ENCODE measurements at places on chromosomes 3 and 15.

DNA sequence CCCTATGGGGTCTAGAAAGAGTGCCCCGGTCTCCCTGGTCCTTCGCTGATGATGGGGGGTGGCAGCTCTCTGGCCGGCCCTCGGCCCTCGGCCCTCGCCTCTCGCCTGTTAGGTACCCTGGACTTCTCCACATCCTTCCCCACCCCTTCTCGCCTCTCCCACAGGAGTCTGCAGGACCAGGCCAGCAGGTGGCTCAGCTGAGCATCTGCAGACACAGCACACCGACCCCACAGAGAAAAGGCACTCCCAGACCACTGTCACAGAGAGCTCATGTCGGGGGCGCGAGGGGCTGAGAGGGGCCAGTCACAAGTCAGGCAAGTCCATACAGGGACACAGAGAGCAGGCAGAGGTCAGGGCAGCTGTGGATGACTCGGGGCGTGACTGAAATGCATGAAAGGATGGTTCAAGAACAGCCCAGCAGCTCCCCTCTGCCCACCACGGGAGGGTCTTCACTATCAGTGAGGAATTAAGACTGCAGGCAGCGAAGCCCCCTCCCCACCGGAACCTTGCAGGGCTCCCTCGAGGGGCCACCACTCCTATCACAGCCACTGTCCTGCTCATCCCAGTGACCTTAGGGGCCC, 181.7 kb upstream of the NSMCE3 start:
- DNase-seq: peak; percentile 31

GRCh38 chr15:70059476-70060213, 38.1 kb downstream of the TLE3 start:
- DNase-seq: no peak

- no peak for DNase-seq
These were observed 56.5 kb downstream of the TMEM266 start for GRCh38 chr15:76116138-76116885.

DNA sequence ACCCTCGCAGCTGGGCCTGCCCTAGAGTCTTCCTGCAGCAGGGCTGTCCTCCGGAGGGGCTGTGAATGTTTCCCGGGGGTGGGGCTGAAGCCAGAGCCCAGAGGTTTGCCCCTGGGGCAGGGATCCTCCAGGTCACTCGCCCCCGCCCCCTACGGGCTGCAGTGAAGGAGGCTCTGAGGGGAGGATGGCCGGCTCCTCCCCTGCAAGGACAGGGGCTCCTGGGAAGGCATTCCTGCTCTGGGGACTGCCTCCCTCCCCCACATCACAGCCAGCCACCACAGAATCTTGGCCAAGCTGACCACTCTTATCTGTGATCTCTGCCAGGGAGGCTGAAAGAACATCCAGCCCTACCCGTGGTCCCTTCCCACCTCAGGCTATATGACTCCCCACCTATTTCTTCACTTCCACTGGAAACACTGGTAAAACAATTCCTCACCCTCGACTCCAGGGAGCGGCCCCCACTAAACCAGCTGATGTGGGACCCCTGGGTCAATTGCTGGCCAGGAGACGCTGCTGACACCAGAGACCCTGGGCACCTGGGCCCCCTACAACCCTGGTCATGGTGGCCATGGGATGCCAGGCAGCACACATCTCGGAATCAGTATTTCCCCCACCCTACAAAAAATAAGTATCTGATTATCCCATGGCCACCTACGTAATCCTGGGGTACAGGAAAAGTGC, 66.0 kb downstream of the HMCES start:
- no peak for DNase-seq

DNA sequence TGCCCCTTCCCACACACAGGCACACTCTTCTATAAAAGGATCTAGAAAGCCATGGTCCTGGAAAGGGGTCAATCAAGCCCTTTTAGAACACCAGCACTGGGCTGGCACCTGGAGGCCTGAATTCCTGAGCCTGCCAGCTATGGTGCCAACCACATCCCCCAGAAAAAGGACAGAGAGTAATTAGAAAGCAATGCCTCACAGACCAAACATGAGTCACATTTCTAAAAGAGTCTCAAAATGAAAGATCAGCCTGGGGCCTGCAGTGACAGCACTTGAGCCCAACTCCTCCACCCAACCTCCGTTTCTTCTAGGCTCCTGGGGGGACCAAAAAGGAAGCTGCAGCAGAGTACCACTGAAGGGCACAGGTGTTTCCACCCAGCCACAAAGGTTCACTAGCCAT, 14.1 kb downstream of the MYLK start:
- DNase-seq: no peak

DNA sequence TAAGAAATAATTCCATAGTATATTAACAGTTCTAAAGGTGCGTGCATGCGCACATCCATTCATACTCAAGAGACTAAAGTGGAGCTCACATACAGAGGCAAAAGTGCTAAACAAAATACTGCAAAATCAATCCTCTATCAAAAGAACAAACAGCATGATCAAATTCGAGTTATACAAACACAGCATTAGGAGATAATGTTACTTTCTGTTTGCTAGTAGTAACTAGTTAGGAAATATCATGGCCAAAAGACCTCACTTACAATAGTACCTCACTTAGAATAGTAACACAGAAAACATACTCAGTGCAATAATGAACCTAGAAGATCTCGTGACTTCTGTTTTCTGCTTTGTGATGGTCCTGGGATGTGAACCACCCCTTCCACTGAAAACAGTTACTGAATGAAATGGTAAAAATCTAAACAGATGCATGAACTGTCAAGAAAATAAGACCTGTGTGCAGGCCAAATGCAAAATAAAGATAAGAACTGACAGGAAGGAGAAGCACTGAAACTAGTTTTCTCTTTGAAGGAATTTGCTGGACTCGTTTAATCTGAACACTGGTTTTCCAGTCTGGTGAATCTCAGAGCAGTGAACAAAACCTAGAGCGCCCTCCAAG, 20.9 kb upstream of the CEMIP start:
- DNase-seq: no peak

GRCh38 chr3:168617658-168618057, 521.9 kb upstream of the GOLIM4 start:
- no peak for DNase-seq

DNA sequence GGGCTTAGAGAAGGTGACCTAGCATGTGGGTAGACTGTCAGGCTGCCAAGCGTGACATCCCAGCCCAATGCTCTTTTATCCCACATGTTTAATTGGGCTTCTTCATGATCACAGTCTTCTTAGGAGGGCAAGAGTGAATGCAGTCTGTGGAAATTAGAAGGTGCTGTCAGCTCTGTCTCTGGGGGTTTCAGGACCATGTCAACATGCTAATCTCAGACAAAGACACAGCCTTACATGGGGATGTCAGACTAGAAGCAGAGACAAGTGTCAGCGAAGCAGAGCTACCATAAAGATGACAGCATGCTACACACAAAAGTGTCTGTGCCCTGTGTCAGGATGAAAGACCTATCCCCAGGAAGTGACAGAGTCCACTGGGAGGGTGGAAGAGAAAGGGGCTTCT, 120.1 kb upstream of the SLC25A36 start:
- no peak for DNase-seq

- no peak for DNase-seq
These were observed 80.1 kb downstream of the SNRK start for GRCh38 chr3:43366481-43366880.

GRCh38 chr15:63411866-63412265, 30.2 kb upstream of the CA12 start:
- no peak for DNase-seq

DNA sequence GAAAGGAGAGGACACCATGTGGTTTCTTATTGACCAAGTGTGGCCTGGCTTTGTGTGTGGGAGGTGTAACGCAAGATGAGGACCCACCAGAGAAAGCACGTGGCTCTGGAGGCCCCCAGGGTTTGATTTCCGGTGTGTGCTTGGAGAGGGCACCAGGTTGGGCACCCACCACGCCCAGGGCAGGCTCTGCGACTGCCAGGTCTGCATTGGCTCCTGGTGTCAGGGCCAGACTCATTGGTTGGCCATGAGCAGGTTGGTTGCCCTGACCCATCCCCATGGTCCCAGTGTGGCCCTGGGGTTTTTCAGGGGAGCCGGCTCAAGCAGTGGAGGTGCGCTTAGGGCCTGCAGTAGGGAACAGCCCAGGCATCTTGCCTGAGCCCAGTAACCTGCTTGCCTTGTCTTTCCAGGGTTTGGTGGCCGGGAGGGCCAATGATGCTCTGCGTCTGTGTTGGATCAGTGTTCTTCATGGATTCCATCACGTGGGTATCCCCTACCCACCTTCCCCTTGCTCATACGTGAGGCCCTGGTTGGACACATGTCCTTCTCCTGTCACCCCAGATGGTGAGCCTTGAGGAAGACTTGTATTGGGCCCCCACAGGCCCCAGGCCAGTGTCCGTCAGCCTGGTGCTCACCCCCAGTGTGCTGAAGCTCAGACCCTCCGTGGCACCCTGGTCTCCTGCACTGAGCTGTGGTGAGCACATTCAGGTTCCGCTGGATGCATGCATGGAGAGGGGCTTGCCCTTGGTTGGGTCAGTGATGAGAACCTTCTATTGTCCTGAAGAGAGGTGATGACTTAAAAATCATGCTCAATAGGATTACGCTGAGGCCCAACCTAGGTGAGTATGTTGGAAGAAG, 193.9 kb downstream of the UBE3A start:
- DNase-seq: peak; percentile 11

GRCh38 chr3:12959838-12960378, 113.3 kb downstream of the IQSEC1 start:
- peak; percentile 62 for DNase-seq

GRCh38 chr15:34853001-34853758, 57.8 kb upstream of the ACTC1 start:
- DNase-seq: no peak

GRCh38 chr3:100403362-100404249, 2.3 kb downstream of the LNP1 start:
- no peak for DNase-seq

DNA sequence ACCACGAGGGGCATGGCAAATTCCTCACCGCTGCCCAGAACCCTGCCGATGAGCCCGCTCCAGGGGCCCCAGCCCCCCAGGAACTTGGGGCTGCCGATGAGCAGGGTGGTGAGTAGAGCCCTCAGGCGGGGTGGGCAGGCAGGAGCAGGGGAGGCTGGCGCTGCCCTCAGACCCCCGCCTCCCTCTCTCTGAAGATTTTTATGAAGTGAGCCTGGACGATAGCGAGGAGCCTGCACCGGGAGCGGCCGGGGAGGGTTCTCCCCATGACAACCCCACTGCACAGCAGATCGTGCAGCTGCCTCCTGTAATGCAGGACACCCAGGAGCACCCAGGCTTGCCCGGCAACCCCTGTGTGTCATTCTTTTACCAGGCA, 56.7 kb upstream of the UBE2Q2 start:
- no peak for DNase-seq

- no peak for DNase-seq
These were observed 79.2 kb downstream of the TMEM108 start for GRCh38 chr3:133117342-133117741.

DNA sequence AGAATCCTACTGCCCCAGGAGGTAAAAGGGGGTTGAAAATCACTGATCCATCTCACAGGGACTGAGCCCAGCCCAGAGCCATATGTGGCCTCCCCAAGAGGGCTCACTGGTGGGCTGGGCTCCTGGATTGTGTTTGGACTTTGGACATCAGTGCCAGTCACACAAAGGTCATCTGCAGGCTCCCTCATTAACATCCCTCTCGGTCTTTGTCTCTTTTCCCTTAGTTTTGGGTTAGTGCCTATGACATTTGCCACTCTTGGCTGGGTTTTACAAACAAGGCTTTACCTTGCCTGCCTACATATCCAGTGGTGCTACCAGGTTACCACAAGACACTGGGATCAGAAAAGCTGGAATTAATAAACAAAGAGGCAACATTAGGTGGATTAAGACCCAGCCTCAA, 27.9 kb downstream of the IFT122 start:
- DNase-seq: no peak

DNA sequence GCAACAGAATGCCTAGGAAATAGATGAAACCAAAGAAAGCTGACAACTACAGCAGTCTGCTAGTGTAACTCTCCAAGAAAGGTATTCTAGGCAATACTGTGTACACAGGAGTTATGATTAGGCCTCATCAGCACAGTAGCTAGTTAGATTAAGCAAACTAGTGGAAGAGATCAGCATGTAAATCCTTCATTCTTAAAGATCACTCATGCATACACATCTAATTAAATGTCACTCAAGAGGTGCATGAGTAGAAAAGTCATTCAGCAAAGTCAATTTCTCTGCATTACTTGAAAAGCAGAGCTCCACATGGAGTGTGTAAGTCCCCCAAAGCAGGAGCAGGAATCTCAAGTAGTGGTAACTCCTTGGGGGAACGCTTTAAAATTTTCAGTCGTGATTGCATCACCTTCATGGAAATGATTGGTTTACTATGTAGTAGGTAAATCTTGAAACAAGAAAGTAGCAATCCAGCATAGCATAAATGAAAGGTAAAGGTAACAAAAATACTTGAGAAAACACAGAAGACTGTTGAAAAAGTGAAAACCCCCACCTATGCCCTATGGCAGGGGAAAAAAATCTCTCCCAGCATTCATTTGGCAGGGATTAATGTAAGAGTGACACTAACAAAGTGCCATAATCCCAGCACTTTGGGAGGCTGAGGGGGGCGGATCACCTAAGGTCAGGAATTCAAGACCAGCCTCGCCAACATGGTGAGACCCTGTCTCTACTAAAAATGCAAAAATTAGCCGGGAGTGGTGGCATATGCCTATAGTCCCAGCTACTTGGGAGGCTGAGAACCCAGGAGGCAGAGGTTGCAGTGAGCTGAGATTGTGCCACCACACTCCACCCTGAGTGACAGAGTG, 29.4 kb upstream of the PPIB start:
- DNase-seq: no peak

GRCh38 chr3:124881976-124882697, 5.0 kb downstream of the ITGB5 start:
- DNase-seq: no peak

GRCh38 chr3:50333744-50334328, 5.8 kb upstream of the TUSC2 start:
- DNase-seq: peak; percentile 80

- no peak for DNase-seq
These were observed 65.5 kb downstream of the CCR4 start for GRCh38 chr3:33016846-33017405.

DNA sequence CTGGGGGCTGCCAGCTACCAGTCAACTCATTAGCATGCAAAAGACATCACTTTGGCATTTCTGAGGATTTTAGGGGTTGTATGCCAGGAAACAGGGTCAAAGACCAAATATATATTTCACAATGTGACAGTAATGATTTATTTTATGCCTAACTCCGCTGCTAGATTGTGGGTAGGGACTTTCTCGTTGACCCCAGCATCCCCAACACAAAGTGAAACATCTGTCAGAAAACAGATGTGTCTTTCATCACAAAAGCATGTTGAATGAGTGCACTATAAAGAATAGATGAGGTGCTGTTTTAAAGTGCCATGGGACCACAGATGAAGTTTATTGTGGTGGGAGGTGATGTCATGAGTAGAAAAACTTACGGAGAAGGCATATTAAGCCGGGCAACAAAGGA, 59.7 kb downstream of the ITPR1 start:
- DNase-seq: no peak

GRCh38 chr3:42263354-42264346, 2.3 kb downstream of the CCK start:
- DNase-seq: no peak

DNA sequence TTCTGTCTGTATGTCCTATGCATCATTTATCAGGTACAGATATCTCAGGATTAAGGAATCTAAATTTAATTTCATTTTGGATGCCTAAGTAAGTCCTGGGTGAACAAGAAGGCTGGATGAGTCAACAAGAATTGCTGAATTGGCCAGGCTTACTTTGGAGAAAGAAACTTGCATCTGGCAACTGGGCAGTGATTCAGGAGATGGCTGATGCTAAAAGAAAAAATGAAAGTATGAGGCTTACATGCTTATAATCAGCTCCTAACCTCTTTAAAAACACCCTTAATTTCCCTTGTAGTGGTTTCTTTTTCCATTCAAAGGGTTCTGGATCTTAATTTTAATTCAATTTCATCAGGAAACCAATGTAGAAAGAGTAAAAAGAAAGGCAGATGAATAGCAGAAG, 228.8 kb upstream of the PEX5L start:
- no peak for DNase-seq
